ENCODE measurements at places on chromosomes 12 and 14. TPM values are rescaled to one million over a fixed set of nuclear protein-coding genes. Genes with fewer than 3 reads are reported as not detected.

Gene VSX2
- not detected for total RNA-seq

Gene NELL2
- 0.42 TPM for total RNA-seq

Gene TFCP2
- 15.7 TPM for total RNA-seq

Gene SLC41A2
- 25.0 TPM for total RNA-seq

- no peak overlapping the region for H3K4me3 ChIP-seq
- DNase-seq: no peak
- H3K36me3 ChIP-seq: no peaks in the 10 kb centered on the region
These were observed 146.1 kb upstream of the LRIG3 start for GRCh38 chr12:59066445-59066844.

DNA sequence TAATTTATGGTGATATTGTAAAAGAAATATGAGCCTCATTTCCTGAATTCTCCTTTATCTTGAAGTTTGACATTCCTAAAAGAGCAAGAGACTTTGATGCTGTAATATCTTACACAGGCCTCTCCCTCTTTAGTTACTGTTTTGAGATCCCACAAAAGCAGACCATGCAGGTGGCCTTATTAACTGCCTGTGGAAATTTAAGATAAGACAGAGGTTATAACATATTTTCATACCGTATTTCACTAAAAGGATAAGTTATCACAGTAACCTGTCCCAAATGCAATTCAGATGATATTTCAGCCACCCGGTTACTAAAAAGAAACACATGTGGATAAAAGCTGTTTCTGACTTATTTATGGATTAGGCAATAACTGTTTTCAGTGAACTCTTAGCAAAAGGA is 150.1 kb downstream of the NAV3 start:
- H3K27me3 ChIP-seq: no peaks in the 10 kb centered on the region
- no peak overlapping the region for H3K4me3 ChIP-seq
- no peaks in the 10 kb centered on the region for H3K36me3 ChIP-seq
- DNase-seq: no peak
- H3K4me1 ChIP-seq: no peaks in the 10 kb centered on the region

DNA sequence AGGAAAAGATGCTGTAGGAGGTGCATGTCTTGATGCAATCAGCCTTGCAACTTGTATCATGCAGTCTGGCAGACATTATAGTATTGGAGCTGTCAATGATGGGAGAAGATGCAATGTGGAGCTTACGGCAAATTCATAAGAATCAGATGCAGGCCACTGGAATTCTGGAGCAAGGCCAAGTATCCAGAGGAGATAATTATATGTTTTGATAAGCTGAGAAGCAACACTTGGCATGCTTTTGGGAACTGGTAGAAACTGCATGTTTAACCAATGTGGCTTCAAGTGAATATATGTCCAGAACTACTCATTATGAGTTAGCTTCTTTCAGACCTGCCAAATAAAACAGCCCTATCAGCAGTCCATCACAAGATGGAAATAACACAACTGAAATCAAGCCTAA is 249.1 kb upstream of the PPFIA2 start:
- no peak overlapping the region for H3K4me3 ChIP-seq
- no peak for DNase-seq
- no peaks in the 10 kb centered on the region for H3K4me1 ChIP-seq
- no peaks in the 10 kb centered on the region for H3K27me3 ChIP-seq
- H3K36me3 ChIP-seq: no peaks in the 10 kb centered on the region
- no peak overlapping the region for H3K27ac ChIP-seq
